BJ (cell line): ENCODE measurements at places on chromosomes 4 and X. TPM values are rescaled to one million over a fixed set of nuclear protein-coding genes. Genes with fewer than 3 reads are reported as not detected.

ARHGAP6 gene
- polyA plus RNA-seq: 1.0 and 1.3 TPM in 2 replicates

ZNF718 gene
- polyA plus RNA-seq: 1.6 and 2.4 TPM in 2 replicates

BEX1 gene
- 23.9 and 38.6 TPM in 2 replicates for polyA plus RNA-seq

MAGEB17 gene
- not detected in 2 replicates for polyA plus RNA-seq

MAML3 gene
- 1.6 and 1.9 TPM in 2 replicates for polyA plus RNA-seq

RTL5 gene
- polyA plus RNA-seq: 1.3 and 1.5 TPM in 2 replicates

TMEM144 gene
- 0.65 and 0.87 TPM in 2 replicates for polyA plus RNA-seq

DIPK2B gene
- polyA plus RNA-seq: not detected in 2 replicates

DGKK gene
- not detected in 2 replicates for polyA plus RNA-seq

GAGE12E gene
- not detected in 2 replicates for polyA plus RNA-seq

KCND1 gene
- polyA plus RNA-seq: 0.51 and 0.83 TPM in 2 replicates

TEX13D gene
- polyA plus RNA-seq: not detected in 2 replicates

RTL9 gene
- 0.16 and 0.18 TPM in 2 replicates for polyA plus RNA-seq

PAGE2 gene
- not detected in 2 replicates for polyA plus RNA-seq

PCDH7 gene
- 11.8 and 15.3 TPM in 2 replicates for polyA plus RNA-seq

DTHD1 gene
- polyA plus RNA-seq: not detected in 2 replicates

TMSB15C gene
- polyA plus RNA-seq: 1.2 and 2.4 TPM in 2 replicates

RNF212 gene
- polyA plus RNA-seq: 2.9 TPM in 2 replicates

CT45A6 gene
- not detected in 2 replicates for polyA plus RNA-seq

SMIM10L2A gene
- 0.05 and 0.09 TPM in 2 replicates for polyA plus RNA-seq

GRIPAP1 gene
- 23.4 and 23.5 TPM in 2 replicates for polyA plus RNA-seq

RTL3 gene
- polyA plus RNA-seq: 0.51 and 0.59 TPM in 2 replicates

DNAAF6 gene
- not detected in 2 replicates for polyA plus RNA-seq

TLR1 gene
- polyA plus RNA-seq: 0.05 and 0.16 TPM in 2 replicates

IRS4 gene
- not detected in 2 replicates for polyA plus RNA-seq

ABCE1 gene
- polyA plus RNA-seq: 50.6 and 86.3 TPM in 2 replicates

DCX gene
- not detected in 2 replicates for polyA plus RNA-seq

RBM46 gene
- polyA plus RNA-seq: 0.01 TPM in 1 of 2 replicates, not detected in the other

KDR gene
- 0.01 TPM in 1 of 2 replicates, not detected in the other for polyA plus RNA-seq

ATP2B3 gene
- 0.02 TPM in 1 of 2 replicates, not detected in the other for polyA plus RNA-seq

TSPAN7 gene
- not detected in 2 replicates for polyA plus RNA-seq

NIPAL1 gene
- polyA plus RNA-seq: 0.60 and 1.0 TPM in 2 replicates

TKTL1 gene
- polyA plus RNA-seq: not detected in 2 replicates

HSPA4L gene
- polyA plus RNA-seq: 0.72 and 1.3 TPM in 2 replicates

GLRA2 gene
- polyA plus RNA-seq: not detected in 2 replicates

POU4F2 gene
- not detected in 2 replicates for polyA plus RNA-seq

PARM1 gene
- 0.01 and 0.02 TPM in 2 replicates for polyA plus RNA-seq

PASD1 gene
- not detected in 2 replicates for polyA plus RNA-seq

GAGE10 gene
- polyA plus RNA-seq: not detected in 2 replicates

AP1S2 gene
- 14.8 and 32.5 TPM in 2 replicates for polyA plus RNA-seq

KLHL5 gene
- 77.4 and 108 TPM in 2 replicates for polyA plus RNA-seq
